Activated CD4-positive, alpha-beta T cell treated with anti-CD3 and anti-CD28 coated beads for 36 hours (primary cell): ENCODE measurements at places on chromosomes 2 and 18. TPM values are rescaled to one million over a fixed set of nuclear protein-coding genes. Genes with fewer than 3 reads are reported as not detected.

- H3K4me1 ChIP-seq, result no peaks in the 10 kb centered on the region
- DNase-seq, result no peak
- H3K27me3 ChIP-seq, result peaks cover 4% of the 10 kb centered on the region
- no peak overlapping the region for H3K4me3 ChIP-seq
Measured at GRCh38 chr2:29443627-29444026, 328.4 kb downstream of the CLIP4 start.

GRCh38 chr2:238653431-238654109, 194.3 kb upstream of the TWIST2 start:
- H3K4me1 ChIP-seq, result no peaks in the 10 kb centered on the region
- H3K27me3 ChIP-seq, result peaks cover 4% of the 10 kb centered on the region
- H3K36me3 ChIP-seq, result no peaks in the 10 kb centered on the region
- DNase-seq, result no peak
- no peak overlapping the region for H3K27ac ChIP-seq
- no peak overlapping the region for H3K4me3 ChIP-seq

GRCh38 chr2:112706170-112706664, 14.6 kb upstream of the NT5DC4 start:
- H3K27ac ChIP-seq, result no peak overlapping the region
- peak; percentile 78 for DNase-seq
- no peak overlapping the region for H3K4me3 ChIP-seq
- H3K4me1 ChIP-seq, result peaks cover 31% of the 10 kb centered on the region
- no peaks in the 10 kb centered on the region for H3K36me3 ChIP-seq

DNA sequence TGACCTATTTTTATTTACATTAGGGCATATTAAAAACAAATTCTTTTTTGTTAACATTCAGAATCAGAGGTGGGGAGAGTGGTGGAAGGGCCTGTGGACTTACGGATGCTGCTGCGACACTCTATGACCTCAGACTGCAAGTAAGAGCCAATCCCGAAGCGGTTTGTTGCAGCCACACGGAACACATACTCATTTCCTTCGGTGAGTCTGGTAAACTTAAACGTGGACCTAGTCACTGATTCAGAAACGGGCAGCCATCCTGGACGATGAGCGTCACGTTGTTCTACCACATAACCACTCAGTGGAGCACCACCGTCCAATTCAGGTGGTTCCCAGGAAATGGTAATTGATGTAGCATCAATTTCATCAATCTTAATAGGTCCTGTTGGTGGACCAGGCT, 61.9 kb downstream of the PLEKHA3 start:
- no peak overlapping the region for H3K4me3 ChIP-seq
- H3K27me3 ChIP-seq, result no peaks in the 10 kb centered on the region
- H3K27ac ChIP-seq, result no peak overlapping the region
- H3K4me1 ChIP-seq, result no peaks in the 10 kb centered on the region

GRCh38 chr2:216724190-216724589, 28.8 kb upstream of the IGFBP5 start:
- H3K4me1 ChIP-seq, result no peaks in the 10 kb centered on the region
- DNase-seq, result no peak
- H3K36me3 ChIP-seq, result no peaks in the 10 kb centered on the region
- no peaks in the 10 kb centered on the region for H3K27me3 ChIP-seq
- H3K27ac ChIP-seq, result no peak overlapping the region
- no peak overlapping the region for H3K4me3 ChIP-seq

DNA sequence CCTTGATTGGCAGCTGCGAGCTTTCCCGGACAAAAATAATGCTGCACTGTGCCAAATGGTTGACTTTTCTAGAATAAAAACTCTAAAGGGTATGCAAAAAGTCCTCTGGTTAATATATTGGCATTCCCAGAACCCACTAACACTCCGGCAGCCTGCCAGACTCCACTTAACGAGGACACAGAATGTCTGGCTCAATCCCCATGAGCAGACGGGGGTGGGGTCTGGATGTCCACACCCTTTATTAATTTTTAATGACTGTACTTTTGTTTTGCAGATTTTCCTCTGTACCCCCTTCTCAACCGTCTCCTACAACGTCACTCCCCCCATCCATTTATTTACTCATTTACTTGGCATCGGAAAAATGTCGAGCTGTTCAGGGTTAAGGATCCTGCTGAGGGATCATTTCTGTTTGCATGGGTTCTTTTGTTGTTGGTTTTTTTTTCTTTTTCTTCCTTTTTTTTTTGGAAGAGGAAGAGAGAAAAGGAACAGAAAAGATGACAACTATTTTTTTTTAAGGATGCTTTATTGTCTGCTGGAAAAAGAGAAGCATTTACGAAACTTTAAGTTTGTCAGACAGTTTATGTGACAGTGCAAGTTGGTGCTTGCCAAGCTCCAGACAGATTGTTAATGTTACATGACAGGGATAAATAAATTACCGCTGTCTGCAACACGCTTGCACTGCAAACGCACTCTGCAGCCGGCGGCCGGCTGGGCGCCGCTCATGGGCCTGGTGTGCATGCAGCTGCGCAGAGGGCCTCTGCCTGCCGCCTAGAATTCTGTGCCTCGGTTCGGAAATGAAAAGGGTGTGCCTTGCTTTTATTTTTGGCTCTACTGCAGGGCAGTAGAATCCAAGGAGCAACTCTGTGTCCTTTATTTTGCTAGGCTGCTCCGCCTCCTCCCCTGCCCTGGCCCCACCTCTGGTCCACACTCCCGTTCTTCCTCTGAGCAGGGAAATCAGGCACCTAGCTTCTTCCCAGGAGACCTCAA, 3.6 kb downstream of the LDLRAD4 start:
- DNase-seq, result no peak
- peaks cover 30% of the 10 kb centered on the region for H3K4me1 ChIP-seq
- H3K4me3 ChIP-seq, result no peak overlapping the region

- no peaks in the 10 kb centered on the region for H3K4me1 ChIP-seq
- no peaks in the 10 kb centered on the region for H3K36me3 ChIP-seq
- H3K27me3 ChIP-seq, result peaks cover 3% of the 10 kb centered on the region
- H3K27ac ChIP-seq, result no peak overlapping the region
- DNase-seq, result no peak
Measured at GRCh38 chr2:182186132-182186735, 200.6 kb downstream of the PPP1R1C start.

DNA sequence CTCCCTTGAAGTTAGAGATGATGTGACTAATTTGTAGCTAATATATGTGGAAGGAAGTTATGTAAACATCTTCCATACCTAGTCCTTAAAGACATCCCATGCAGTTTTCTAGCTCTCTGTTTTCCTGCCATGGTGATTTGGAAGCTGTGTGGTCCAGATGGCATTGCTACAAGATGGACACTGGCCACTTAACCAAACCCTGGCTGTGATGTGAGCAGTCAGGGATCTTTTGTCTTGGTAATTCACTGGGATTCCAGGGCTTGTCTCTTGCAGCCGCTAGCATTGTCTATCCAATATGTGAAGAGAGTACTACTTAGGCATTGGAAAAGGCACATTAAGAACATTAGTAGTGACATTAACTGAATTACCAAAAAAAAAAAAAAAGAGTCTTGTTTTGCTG, 139.9 kb upstream of the DOCK10 start:
- H3K36me3 ChIP-seq, result no peaks in the 10 kb centered on the region
- DNase-seq, result no peak
- no peak overlapping the region for H3K27ac ChIP-seq
- H3K27me3 ChIP-seq, result no peaks in the 10 kb centered on the region

- no peak overlapping the region for H3K27ac ChIP-seq
- peaks cover 2% of the 10 kb centered on the region for H3K36me3 ChIP-seq
- H3K4me1 ChIP-seq, result no peaks in the 10 kb centered on the region
Measured at GRCh38 chr2:207951734-207952470, 73.4 kb downstream of the PLEKHM3 start.

DNA sequence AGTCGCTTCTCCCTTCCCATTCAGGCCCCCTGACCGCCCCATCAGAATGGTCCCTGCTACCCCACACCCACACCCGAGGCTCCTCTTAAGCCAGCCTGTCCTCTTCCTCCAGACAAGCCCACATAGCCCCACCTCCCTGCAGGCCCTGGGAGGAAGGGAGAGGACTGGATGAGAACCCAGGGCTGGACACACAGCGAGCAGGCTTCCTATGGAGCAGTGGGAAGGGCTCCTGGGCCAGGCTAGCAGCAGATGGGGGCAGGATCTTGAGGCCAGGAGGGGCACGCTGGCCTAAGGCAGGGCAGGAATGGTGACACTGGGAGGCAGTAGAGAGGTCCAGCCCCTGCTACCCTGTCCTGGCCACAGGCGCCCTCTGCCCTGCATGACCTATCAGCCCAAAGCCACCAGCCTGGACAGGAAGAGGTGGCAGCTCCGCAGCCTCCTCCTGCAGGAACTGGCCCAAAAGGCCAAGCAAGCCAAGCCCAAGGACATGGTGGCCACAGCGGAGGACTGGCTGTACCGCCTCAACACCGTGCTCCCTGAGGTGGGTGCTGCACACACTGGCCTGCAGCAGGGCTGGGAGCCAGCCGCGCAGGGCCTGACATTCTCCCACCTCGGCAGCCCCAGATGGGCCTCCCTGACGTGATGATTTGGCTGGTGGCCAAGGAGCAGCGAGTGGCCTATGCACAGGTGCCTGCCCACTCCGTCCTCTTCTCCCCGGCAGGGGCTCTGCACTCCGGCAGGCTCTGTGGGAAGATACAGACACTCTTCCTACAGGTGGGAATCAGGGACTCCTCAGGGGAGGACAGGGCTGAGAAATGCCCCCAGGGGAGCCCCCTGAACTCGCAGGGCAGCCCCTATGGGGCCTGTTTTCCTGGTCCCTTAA, 43.3 kb downstream of the FER1L5 start:
- H3K27me3 ChIP-seq, result peaks cover 4% of the 10 kb centered on the region
- no peak overlapping the region for H3K4me3 ChIP-seq
- H3K36me3 ChIP-seq, result no peaks in the 10 kb centered on the region
- DNase-seq, result no peak

TEX44 gene
- not detected for total RNA-seq

UGT1A5 gene
- total RNA-seq, result not detected
